ENCODE measurements at places on chromosomes 1 and 21.

DNA sequence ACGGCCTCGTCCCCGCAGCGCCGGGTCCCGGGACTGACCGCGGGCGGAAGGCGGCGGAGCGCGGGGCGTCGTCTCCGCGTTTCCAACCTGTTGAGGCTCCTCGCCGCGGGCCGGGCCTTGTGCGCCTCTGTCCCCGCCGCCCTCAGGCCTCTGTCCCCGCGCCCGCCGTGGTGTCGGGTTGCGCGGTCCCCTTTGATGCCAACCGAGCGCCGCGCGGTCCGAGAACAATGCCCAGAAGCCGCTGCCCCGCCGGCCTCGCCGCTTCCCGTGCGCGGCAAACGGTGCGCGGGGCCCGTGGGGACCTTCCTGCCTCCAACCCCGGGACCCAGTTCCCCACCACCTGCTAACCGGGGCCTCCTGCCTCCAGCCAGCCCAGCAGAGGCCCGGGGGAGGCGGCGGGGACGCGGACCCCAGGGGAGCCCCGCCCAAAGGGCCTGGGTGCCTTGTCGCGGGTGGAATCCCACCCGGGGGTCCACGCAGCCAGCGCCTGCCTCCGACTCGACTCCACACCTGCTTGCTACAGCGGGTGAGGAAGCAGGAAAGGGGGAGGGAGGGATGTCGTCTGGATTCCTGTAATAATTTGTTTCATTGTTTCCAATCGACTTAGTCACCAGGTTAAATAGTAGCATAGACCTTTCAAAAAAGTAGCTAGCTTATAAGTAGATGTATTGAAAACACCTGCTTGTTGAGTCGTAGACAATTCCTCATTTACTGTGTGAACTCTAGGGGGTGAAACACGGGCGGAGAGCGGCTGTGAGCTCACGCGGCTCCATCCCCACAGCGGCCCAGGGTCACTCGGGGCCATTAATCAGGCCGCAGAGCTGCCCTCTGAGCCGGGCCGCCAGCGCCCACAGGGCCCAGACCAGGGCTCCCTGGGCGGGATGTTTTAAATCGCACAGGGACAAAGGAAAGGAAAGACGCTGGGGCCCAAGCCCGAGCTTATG lies 1.1 kb downstream of the COL18A1 start:
- DNase-seq: no peak

- no peak for DNase-seq
Observed at GRCh38 chr1:978835-979743, 2.8 kb downstream of the PERM1 start.

GRCh38 chr1:66278260-66279021 lies 255.5 kb upstream of the SGIP1 start:
- DNase-seq: no peak

- no peak for DNase-seq
Observed at GRCh38 chr21:43316156-43316845, 110.6 kb downstream of the SIK1 start.

DNA sequence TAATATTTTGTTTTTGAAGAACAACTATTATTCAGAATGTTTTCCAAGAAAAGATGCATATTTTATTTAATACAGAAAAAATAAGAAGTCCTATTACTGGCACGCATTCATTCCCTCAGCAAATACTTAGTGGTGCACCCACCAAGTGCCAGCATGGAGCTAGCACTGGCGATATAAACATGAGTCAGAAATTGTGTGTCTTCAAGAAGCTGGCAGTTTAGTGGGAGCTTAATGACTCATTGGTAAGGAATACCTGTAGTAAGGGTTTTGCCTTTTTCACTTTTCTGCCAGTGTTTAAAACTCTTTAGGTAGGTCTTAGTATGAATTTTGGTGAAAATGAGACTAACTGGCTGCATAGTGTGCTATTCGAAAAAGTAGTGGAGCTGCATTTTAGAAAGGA lies 6.3 kb downstream of the MAGI3 start:
- no peak for DNase-seq

GRCh38 chr1:159315381-159315780 lies 13.2 kb downstream of the FCER1A start:
- DNase-seq: no peak

- no peak for DNase-seq
Observed at GRCh38 chr1:8992936-8993687, 33.1 kb downstream of the SLC2A7 start.

DNA sequence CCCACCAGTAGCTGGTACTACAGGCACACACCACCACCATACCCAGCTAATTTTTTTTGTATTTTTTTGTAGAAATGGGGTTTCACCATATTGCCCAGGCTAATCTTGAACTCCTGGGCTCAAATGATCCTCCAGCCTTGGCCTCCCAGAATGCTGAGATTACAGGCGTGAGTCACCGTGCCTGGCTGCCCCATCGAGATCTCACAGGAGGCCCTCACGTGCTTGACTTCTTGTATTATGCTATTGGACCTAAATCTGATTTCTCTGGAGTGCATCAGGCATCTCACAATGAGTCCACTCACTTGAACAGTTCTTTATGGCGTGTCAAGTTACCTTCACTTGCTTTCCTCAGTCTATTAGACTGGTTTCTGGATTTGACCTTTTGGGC lies 9.3 kb upstream of the RSRP1 start:
- DNase-seq: no peak

GRCh38 chr21:38925923-38926322 lies 120.2 kb downstream of the ETS2 start:
- no peak for DNase-seq
